ENCODE measurements at places on chromosomes 11 and 22. TPM values are rescaled to one million over a fixed set of nuclear protein-coding genes. Genes with fewer than 3 reads are reported as not detected.

Gene CALCA
- 0.42 TPM for total RNA-seq

Gene MMP8
- not detected for total RNA-seq

Gene CCDC86
- total RNA-seq = 49.4 TPM

Gene GGTLC3
- not detected for total RNA-seq

GRCh38 chr11:57458060-57458409 lies 2.3 kb upstream of the RTN4RL2 start:
- H3K4me1 ChIP-seq = peaks cover 33% of the 10 kb centered on the region
- no peak overlapping the region for H3K27ac ChIP-seq
- no peaks in the 10 kb centered on the region for H3K36me3 ChIP-seq
- H3K4me3 ChIP-seq = peak overlapping the region; percentile 80
- DNase-seq = peak; percentile 61

GRCh38 chr11:25453471-25453870 lies 878.5 kb upstream of the ANO3 start:
- no peak overlapping the region for H3K4me3 ChIP-seq
- peaks cover 3% of the 10 kb centered on the region for H3K4me1 ChIP-seq
- no peak for DNase-seq
- H3K36me3 ChIP-seq = no peaks in the 10 kb centered on the region
- H3K27me3 ChIP-seq = no peaks in the 10 kb centered on the region
- no peak overlapping the region for H3K27ac ChIP-seq

- no peak overlapping the region for H3K4me3 ChIP-seq
- no peak for DNase-seq
- H3K27ac ChIP-seq = no peak overlapping the region
- H3K4me1 ChIP-seq = peaks cover 3% of the 10 kb centered on the region
- peaks cover 14% of the 10 kb centered on the region for H3K36me3 ChIP-seq
- no peaks in the 10 kb centered on the region for H3K27me3 ChIP-seq
Observed at GRCh38 chr11:117218133-117218915, 13.5 kb downstream of the PCSK7 start.

GRCh38 chr11:47691979-47692378 lies 23.2 kb downstream of the AGBL2 start:
- no peak overlapping the region for H3K27ac ChIP-seq
- no peaks in the 10 kb centered on the region for H3K27me3 ChIP-seq
- DNase-seq = no peak
- H3K36me3 ChIP-seq = no peaks in the 10 kb centered on the region
- no peak overlapping the region for H3K4me3 ChIP-seq

DNA sequence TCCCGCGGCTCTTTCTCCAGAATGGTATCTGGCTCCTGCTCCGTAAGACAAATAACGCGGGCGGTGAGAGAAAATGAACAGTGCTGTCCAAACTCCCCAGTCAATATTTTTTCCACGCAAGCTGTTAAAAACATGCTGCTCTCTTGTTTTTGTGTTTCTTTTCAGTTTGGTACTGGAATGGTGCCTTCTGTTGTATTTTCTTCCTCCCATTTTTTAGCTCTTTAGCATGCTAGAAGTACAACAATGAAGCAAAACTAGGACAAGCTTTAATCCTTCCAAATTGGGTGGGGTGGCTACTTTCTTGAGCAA lies 599 bp upstream of the PPP2R1B start:
- no peak for DNase-seq
- H3K4me1 ChIP-seq = peaks cover 50% of the 10 kb centered on the region
- no peaks in the 10 kb centered on the region for H3K27me3 ChIP-seq

GRCh38 chr11:75503531-75504099 lies 22.1 kb downstream of the GDPD5 start:
- no peaks in the 10 kb centered on the region for H3K4me1 ChIP-seq
- no peaks in the 10 kb centered on the region for H3K36me3 ChIP-seq
- no peak for DNase-seq
- no peak overlapping the region for H3K27ac ChIP-seq
- H3K4me3 ChIP-seq = no peak overlapping the region
- no peaks in the 10 kb centered on the region for H3K27me3 ChIP-seq

GRCh38 chr11:116689413-116690127 lies 83.2 kb downstream of the BUD13 start:
- DNase-seq = no peak
- H3K27me3 ChIP-seq = no peaks in the 10 kb centered on the region
- H3K36me3 ChIP-seq = no peaks in the 10 kb centered on the region
- no peak overlapping the region for H3K4me3 ChIP-seq
- peaks cover 29% of the 10 kb centered on the region for H3K4me1 ChIP-seq

- no peaks in the 10 kb centered on the region for H3K4me1 ChIP-seq
- no peak overlapping the region for H3K27ac ChIP-seq
- DNase-seq = no peak
- H3K4me3 ChIP-seq = no peak overlapping the region
- no peaks in the 10 kb centered on the region for H3K27me3 ChIP-seq
Observed at GRCh38 chr22:45594123-45594941, 77.3 kb upstream of the ATXN10 start.

GRCh38 chr11:86934582-86934900 lies 20.7 kb downstream of the FZD4 start:
- no peaks in the 10 kb centered on the region for H3K27me3 ChIP-seq
- no peak for DNase-seq
- H3K27ac ChIP-seq = 0 out of 2 replicates have a peak overlapping the region, but pooled peaks have one; percentile 26
- no peaks in the 10 kb centered on the region for H3K36me3 ChIP-seq
- peaks cover 46% of the 10 kb centered on the region for H3K4me1 ChIP-seq

GRCh38 chr11:116721988-116722387 lies 50.8 kb downstream of the BUD13 start:
- peaks cover 6% of the 10 kb centered on the region for H3K4me1 ChIP-seq
- no peak overlapping the region for H3K27ac ChIP-seq
- no peak for DNase-seq
- no peaks in the 10 kb centered on the region for H3K36me3 ChIP-seq
